ENCODE measurements at places on chromosomes 4 and X.

- peak; percentile 94 for DNase-seq
Observed at GRCh38 chr4:7843831-7844593, 95.6 kb downstream of the AFAP1 start.

DNA sequence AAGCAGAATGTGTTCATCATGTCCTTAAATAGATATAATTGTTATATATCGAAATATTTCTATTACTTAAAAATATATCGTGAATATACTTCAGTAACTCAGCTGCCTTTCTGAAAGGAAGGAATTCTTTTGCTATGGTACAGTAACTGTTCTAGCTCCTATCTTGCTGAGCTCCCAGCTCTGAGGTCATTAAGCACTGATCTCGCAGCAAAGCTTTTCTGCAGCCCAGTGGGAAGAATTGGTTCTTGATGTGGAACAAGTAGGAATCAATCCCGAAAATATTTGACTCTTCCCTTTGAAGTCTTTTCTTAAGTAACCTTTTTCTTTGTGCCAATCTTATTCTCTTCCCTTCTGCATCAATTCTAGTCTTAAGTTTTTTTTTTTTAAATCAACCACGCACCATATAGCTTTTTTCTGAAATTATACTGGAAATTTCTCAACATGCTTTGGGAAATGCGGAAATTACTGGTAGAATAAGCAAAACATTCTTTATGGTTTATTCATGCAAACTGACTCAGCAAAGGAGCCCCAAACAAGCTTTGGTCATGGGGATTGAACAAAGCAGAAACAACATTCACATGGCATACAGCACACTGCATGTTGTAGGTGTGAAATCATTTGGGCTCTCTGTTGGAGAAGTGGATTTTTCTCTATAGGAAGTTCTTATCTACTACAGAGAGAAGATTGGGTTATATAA is 428.9 kb upstream of the GNPDA2 start:
- no peak for DNase-seq

GRCh38 chrX:132822634-132823012 is 135.8 kb downstream of the HS6ST2 start:
- no peak for DNase-seq

DNA sequence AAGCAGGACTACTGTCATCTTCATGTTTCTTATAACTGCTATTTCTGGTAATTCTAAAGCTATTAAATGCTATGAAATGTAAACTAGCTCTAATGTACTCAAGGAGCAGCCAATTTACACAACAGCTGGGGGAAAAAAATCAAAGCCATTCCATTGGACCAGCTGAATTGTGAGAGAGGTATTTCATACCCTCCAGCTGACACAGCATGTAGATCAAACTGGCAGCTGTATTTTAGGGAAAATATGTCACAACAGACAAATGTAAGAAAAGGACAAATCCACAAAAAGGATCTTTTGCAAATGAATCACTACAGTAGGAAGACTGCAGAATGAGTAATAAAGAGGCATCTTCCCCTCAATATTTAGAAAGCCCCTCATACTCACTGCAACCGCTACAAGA is 65.2 kb upstream of the FAM47B start:
- peak; percentile 52 for DNase-seq

DNA sequence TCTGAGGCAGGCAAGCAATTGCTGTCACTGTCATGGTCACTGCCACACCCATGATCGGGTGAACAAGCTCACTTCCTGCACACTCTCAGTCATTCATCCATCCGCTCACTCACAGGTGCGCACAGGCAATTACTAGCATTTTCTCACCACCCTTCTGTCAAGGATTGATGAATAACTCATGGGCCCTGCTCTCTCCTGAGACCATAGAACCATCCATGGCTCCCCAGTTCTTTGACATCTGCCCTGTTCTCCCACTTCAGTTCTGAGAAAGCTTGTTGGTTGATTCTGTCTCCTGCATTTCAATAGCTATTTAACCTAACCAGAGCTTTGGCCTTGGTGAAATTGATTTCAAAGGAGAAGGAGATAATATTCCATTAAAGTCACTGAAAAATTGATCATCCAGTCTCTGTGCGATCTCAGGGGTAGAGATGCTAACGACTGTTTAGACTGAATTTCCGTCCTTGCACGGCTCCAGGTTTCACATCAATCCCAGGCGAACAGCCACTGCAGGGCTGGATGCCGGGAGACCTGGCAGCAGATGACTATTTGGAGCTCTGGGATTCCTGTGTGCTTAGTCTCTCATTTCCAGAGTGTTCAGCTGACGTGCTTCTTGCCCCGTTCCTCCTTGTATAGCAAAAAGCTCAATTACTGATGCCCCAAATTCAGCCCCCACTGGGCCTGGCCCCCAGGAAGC is 36.9 kb upstream of the ADRA2C start:
- DNase-seq: peak; percentile 45

GRCh38 chr4:120446051-120446567 is 379.5 kb upstream of the MAD2L1 start:
- DNase-seq: no peak

DNA sequence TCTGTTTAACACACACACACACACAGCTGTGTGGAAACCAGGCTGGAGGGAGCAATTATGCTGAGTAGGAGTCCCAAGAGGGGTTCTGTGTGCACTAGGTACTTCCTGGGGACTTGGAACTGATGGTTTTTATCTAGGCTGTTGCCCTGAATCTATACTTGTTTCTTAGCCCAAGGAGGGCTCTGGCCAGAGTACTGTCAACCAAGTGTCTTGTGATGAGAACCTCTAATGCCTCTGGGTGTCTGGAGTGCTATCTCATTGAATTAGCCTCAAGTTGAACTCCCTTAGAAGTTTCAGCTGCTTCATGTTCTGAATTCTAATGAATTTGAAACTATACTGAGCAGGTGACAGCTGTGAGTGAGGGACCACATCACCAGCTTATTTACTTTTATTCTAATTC is 16.6 kb downstream of the ARHGAP24 start:
- no peak for DNase-seq

DNA sequence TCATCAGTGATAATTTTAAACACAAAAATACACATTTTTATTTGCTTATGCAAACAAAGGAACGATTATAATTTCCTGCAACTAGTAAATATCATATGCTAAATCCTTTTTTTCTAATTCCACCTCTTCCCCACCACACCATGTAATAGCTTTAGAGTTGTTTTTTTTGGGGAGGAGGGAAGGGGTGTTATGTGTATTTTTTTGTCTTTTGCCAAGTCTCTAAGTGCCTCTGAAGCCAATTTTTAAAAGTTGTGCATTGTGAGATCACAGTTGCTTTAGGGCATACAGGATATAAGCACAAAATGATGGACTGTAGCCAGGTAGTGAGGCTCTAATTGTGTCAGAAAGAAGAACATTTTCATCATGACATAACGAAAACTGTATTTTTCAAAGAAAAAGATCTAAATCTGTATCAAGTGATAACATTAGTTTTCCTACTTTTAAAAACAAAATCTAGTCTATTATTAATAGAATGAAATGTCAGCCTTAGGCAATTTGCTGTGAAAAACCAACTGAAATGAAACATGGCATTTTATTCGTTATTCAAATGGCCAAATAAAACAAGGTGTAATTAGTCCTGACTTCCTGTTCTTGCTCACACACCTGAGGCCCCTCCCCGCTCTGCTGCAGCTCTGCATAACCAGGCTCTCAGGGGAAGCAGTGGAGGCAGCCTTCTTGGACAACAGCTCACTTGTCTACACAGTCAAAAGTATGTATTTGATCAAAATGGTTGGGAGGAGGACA is 157.4 kb downstream of the PALLD start:
- peak; percentile 31 for DNase-seq

DNA sequence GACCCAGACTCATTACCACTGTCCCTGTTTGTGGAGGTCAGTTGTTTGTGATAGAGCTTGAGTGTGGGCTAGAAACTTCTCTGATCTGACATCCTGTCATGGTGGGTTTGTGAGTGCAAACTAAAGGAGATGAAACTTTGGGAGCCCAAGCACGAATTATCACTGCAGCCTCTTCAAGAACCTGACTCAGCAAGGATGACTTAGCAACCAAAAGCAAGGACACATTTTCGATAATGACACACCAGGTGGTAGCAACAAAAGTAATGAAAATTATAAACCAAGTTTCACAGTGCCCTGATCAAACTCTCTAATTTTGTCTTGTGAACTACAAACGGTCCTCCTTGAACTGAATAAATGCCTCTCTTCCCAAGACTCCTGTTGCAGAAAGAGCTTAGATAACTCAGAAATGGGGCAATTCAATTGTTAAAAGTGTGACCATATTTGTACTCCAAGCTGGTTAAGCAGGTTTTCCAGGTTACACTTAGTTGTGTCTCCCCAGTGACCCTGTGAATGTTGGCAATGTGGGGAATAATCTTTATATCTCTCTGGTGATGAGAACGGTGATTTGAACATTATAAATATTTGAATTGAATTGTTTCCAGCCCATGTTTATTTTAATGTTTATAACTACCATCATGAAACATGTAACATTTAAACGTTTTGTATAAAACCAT is 52.6 kb upstream of the ATP8A1 start:
- DNase-seq: no peak

DNA sequence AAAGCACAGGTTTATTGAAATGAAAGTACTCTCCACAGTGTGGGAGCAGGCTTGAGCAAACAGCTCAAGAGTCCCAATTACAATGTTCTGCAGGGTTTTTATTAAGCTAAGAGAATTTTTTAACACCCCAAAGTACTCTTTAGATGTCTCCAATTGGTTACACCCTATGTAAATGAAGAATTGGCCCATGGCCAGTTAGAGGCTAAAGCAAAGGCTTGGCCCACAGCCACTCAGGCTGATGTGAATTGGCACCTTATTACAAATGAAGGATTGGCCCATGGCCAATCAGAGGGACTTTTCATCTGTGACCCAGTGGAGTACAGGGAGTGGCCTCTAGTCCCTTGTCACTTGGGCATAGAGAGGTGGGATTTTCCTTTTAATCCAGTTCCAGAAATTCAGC is 30.1 kb upstream of the IQCM start:
- no peak for DNase-seq

DNA sequence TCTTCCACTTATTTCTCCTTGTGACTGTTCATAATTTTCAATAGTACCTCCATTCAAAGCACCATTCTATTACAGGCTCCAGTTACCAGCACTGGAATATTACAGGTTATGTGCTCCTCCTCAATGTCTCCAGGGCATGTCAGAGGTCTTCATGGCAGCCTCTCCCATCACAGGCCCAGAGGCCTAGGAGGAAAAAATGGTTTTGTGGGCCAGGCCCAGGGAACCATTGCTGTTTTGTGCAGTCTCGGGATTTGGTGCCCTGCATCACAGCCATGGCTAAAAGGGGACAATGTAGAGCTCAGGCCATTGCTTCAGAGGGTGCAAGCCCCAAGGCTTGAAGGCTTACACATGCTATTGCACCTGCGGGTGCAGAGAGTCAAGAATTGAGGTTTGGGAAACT is 7.2 kb upstream of the PNMA3 start:
- no peak for DNase-seq

- no peak for DNase-seq
Observed at GRCh38 chrX:121154858-121155404, 107.5 kb downstream of the GLUD2 start.

GRCh38 chr4:8819473-8820177 is 52.0 kb downstream of the HMX1 start:
- DNase-seq: no peak

- no peak for DNase-seq
Observed at GRCh38 chrX:54223581-54223980, 40.5 kb upstream of the FAM120C start.

GRCh38 chr4:145679991-145680455 is at the start of gene C4orf51:
TSS of gene C4orf51 (plus strand) at chr4:145680146. CDS start at chr4:145680204, 58 bp downstream.
- DNase-seq: peak; percentile 41

GRCh38 chr4:148980782-148981480 is 538.7 kb upstream of the NR3C2 start:
- no peak for DNase-seq

- no peak for DNase-seq
Observed at GRCh38 chr4:177093964-177094363, 215.7 kb upstream of the NEIL3 start.

DNA sequence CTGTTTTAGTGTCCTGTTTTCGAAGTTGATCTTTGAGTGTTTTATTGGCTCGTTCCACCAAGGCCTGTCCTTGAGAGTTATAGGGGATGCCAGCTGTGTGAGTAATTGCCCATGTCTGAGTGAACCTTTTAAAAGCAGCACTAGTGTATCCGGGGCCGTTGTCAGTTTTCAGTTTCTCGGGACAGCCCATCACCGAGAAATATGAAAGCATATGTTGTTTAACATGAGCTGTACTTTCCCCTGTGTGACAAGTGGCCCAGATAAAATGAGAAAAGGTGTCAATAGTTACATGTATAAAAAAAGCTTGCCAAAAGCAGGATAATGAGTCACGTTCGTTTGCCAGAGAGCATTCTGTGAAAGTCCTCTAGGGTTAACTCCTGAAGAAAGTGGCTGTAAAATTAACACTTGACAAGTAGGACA is 48.6 kb upstream of the RASSF6 start:
- DNase-seq: peak; percentile 56

GRCh38 chr4:1714303-1715001 is 2.3 kb upstream of the SLBP start:
- no peak for DNase-seq

DNA sequence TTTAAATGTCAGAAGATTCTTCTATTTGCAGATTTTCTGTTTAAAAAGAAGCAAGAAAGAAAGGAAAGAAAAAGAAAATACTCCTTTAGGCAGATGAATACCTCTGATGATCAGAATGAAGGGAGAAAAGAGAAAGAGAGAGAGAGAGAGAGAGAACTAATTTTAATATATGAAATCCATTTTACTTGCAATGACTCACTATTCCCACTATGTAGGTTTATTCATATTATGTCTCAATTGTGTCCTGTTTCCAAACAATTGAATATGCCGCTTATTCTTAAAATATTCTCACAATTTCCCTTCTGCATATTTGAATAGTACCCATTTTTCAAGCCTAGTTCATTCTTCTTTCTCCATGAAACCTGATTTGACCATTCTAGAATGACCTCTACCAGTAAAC is 11.7 kb downstream of the MEPE start:
- no peak for DNase-seq

DNA sequence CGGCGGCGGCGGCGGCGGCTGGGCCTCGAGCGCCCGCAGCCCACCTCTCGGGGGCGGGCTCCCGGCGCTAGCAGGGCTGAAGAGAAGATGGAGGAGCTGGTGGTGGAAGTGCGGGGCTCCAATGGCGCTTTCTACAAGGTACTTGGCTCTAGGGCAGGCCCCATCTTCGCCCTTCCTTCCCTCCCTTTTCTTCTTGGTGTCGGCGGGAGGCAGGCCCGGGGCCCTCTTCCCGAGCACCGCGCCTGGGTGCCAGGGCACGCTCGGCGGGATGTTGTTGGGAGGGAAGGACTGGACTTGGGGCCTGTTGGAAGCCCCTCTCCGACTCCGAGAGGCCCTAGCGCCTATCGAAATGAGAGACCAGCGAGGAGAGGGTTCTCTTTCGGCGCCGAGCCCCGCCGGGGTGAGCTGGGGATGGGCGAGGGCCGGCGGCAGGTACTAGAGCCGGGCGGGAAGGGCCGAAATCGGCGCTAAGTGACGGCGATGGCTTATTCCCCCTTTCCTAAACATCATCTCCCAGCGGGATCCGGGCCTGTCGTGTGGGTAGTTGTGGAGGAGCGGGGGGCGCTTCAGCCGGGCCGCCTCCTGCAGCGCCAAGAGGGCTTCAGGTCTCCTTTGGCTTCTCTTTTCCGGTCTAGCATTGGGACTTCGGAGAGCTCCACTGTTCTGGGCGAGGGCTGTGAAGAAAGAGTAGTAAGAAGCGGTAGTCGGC is 528 bp downstream of the FMR1 start:
- peak; percentile 40 for DNase-seq

Data from EL (cell line).